ENCODE measurements at places on chromosomes 13 and 19.

DNA sequence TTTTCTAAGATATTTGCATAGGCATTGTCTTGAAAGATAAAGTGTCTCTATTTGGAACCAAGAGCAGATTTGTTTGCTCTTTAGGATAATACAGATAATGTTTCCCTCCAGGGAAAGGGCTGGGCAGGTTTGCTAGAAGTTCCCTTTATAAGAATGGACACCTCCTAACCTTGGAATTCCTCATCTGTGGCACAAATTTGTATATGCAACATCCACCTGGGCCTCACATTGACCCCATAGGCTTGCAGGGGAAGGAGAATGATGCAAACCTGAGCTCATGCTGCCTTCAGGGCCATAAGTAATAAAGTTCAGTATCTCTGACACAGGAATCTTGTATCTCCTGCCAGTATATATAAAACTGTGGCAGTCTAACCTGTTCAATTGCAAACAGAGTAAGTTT, 508.4 kb upstream of the MIR17HG start:
- DNase-seq, result no peak

- peak; percentile 35 for DNase-seq
Observed at GRCh38 chr19:5128936-5129389, 160.1 kb downstream of the KDM4B start.

DNA sequence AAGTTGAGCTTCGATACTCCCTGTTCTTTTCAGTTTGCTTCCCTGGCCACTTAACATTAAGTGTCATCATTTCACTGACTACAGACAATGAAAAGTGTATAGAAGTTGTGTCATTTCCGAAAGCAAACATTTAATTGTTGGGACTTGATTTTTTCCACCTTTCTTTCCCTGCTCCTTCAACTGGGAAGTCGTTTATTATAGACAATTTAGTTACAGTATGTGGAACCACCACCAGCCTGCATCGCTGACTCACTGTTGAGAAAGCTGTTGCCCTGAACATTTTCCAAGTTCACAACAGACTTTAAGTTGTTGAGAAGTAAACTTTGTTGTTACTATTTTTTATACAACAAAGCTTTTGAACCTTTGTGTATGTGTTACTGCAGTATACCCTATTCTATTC, 788.4 kb upstream of the PRR20A start:
- no peak for DNase-seq

GRCh38 chr13:24630851-24631620, 49.2 kb upstream of the ATP12A start:
- no peak for DNase-seq

- no peak for DNase-seq
Observed at GRCh38 chr19:7069904-7070226, 362 bp downstream of the ZNF557 start.

DNA sequence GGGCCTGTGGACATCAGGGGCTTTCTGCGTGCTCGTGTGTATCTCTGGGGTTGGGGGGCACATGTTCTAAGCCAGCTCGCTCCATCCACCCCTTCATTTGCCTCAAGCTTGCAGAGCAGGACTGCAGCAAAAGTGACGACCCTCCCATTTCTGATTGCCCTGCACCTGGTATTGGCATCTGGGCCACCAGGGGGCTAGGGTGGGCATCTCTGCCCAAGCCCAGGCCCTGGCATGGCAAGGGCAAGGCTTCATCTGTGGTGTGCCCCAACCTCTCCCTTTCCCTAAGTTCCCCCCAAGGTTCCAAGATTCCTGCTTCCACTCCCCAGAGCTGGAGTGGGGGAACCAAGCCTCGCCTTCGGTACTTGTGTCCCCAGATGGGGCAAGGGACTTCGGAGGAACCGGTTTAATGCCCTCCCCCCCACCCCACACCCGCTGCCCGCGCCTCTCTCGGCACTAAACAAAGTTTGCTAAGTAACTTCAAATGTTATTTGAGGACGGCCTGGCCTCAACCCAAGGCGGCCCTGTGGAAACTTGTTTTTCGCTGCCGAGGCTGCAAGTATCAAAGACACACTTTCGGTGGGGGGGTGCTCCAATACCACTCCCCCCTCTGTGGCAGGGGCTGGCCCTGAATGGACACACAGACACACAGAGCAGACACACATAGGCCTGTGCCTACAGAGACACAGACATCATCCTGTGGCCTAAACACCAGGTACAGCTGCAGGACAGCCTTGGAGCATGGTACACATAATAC, 12.2 kb downstream of the NFIX start:
- DNase-seq, result no peak

DNA sequence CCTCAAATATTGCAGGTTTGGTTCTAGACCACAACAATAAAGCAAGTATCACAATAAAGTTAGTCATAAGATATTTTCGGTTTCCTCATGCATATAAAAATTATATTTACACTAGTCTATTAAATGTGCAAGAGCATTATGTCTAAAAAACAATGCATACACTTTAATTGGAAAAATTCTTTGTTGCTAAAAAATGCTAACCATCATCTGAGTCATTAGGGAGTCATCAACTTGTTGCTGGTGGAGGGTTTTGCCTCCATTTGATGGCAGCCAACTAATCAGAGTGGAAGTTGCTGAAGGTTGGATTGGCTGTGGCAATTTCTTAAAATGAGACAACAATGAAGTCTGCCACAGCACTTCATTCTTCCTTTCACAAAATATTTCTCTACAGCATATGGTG, 422.3 kb upstream of the GPC6 start:
- no peak for DNase-seq

GRCh38 chr13:40668335-40668734, 1.9 kb upstream of the FOXO1 start:
- DNase-seq, result peak; percentile 88

DNA sequence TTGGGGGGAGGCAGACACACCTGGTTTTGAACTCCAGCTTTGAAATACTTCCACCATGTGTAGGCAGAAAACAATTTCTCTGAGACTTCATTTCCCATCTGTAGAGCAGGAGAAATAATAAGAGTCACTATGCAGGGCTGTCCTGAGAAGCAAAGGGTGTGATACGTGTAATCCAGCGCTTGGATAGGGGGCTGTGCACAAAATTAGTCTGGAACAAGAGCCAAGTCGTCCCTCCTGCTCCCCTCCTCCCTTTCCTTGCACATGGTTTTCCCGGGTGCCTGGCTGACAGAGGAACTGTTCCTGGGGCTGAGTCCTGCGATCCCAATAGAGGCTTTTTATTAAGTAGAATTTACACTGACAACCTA, 29.6 kb upstream of the UBE2L5 start:
- DNase-seq, result no peak

GRCh38 chr19:15717809-15718208, 10.0 kb upstream of the OR10H2 start:
- no peak for DNase-seq

DNA sequence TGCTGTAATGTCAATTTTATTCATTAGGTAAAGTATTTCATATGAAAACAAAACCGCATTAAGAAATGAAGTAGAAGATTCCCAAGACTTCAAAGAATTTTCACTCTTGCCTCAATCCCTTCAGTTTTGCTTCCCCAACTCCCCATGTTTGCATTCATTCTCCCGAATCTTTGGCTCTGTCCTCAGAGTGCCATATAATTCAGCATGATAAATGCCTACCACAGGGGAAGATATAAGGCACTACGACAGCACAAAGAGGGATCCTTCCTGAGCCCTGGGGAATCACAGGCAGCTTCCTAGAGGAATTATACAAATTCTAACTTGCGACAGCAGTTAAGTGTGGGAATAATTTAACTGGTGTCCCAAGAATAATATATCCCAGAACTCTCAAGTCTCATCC, 68.5 kb downstream of the TSC22D1 start:
- no peak for DNase-seq

- no peak for DNase-seq
Observed at GRCh38 chr19:41372501-41372900, 3.8 kb upstream of the TMEM91 start.

DNA sequence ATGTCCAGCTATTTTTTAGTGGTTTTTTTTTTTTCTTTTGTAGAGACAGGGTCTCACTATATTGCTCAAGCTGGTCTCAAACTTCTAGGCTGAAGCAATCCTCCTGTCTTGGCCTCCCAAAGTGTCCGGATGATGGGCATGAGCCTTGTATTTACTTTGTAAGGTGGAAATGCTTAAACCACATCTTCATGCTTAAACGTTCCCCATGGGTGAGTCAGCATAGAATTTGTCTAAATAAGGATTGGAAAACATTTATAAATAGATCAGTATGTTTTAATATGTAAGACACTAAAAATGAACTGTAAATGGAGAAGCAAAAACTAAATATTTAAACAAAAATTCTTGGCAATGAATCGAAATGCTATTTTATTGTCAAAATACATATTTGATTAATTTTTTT, 698.0 kb downstream of the PCDH9 start:
- DNase-seq, result no peak

GRCh38 chr19:45267296-45267695, 16.2 kb downstream of the MARK4 start:
- DNase-seq, result no peak

DNA sequence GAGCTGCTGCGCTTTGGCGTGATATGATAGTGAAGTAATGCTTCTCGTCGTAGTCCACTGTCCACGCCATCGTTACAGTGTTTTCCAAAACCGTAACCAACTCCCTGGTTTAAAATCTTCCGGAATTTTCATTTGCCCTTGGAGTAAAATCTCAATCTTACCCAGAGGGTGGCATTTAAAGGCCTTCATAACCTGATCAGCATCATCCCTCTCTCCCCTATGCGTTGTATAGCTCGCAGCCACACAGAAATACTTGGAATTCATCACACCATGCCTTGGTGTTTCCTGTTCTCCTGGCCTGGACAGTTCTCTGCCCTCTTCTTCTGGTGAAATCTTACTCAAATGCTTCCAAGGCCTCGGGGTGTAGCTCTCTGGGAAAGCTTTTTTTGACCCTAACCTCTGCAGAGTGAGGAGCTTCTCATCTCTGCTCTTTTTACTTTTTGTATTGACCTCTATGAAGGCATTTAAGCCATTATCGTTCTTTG, 839 bp downstream of the MPHOSPH8 start:
- peak; percentile 45 for DNase-seq

DNA sequence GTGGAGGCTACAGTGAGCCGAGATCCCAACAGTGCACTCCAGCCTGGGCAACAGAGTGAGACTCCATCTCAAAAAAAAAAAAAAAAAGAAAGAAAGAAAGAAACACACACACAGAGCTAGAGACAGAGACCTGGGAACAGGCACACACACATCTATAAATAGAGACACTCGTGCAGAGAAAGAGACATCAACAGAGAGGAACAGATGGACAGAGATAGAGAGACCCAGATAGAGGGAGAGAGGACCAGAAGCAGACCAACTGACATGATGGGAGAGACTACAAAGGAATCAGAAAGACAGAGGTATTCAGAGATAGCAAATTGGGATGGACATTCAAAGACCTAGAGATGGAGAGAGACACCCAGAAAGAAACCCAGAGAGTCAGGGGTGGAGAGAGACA, 2.1 kb upstream of the CA11 start:
- no peak for DNase-seq

GRCh38 chr13:29884671-29885430, 34.4 kb upstream of the UBL3 start:
- DNase-seq, result no peak

- no peak for DNase-seq
Observed at GRCh38 chr13:108742701-108743451, 113.5 kb downstream of the MYO16 start.

- DNase-seq, result no peak
Observed at GRCh38 chr19:1151917-1152587, 22.0 kb downstream of the SBNO2 start.

GRCh38 chr13:33869005-33869404, 51.1 kb downstream of the RFC3 start:
- DNase-seq, result no peak

- DNase-seq, result no peak
Observed at GRCh38 chr19:4391701-4392483, 8.5 kb downstream of the SH3GL1 start.

DNA sequence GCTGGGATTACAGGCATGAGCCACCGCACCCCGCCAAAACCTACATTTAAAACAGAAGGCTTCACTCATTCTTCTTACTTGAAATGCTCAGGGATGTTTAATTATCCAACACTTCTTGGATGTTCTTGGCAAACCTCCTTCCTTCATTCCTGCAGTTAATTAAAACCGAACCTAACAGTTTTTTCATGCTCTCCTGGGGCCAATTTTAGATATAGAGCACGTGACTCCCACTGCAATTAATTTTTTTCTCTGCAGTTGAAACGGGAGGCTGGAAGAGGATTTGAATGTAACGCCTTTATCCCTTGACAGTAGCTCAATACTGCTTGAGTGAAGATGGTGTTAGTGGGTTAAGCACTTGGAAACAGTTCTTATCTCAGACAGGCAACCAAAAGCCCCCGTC, 4.6 kb upstream of the ACTL9 start:
- DNase-seq, result no peak

DNA sequence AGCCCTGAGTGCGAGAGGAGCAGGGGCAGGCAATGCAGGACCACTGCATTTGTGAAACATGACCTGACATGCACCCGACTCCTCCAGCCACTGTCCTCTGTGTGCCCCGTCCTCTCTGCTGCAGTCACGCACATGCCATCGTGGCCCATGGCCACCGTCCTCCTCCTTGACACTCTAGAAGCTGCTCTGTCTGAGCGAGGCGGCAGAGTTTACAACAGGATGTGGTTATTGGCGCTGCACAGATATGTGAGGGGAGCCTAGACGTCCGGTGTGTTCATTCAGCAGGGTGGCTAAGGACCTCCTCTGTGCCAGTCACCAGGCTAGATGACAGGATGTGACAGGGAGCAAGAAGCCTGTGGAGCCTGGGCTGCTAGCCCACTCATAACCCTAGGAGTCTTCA, 277.8 kb downstream of the FOXO1 start:
- DNase-seq, result peak; percentile 86

GRCh38 chr13:23876265-23876664, 12.9 kb downstream of the MIPEP start:
- peak; percentile 55 for DNase-seq

DNA sequence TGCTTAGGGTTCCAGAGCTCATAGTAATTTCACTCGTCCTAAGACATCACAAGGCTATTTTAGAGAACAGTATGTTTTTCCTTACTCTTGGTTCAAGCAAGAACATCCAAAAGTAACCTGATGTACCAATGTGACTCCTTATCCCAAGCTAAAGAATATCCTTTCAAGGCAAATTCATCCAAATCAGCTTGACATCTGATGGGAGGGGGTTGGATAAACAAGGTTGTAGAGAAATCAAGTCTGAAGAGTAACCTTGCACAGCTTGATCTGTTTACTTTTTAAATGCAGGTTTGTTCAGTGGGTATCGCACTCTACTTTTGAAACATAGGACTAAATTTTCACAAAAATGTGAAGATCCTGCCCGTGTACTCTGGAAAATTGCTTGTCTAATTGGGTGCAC, 201.2 kb downstream of the GGACT start:
- no peak for DNase-seq

GRCh38 chr19:46574533-46574932, 26.6 kb upstream of the CALM3 start:
- no peak for DNase-seq

- DNase-seq, result peak; percentile 55
Observed at GRCh38 chr19:5308451-5309437, 31.9 kb downstream of the PTPRS start.

GRCh38 chr13:37616131-37616530, 17.6 kb upstream of the POSTN start:
- DNase-seq, result no peak

GRCh38 chr13:24271231-24271600, 38.2 kb upstream of the C1QTNF9 start:
- no peak for DNase-seq
